ENCODE measurements at places on chromosomes 12 and 14.
A peak's percentile ranks its signal among the peaks of the same experiment; 100 is the strongest.

DNA sequence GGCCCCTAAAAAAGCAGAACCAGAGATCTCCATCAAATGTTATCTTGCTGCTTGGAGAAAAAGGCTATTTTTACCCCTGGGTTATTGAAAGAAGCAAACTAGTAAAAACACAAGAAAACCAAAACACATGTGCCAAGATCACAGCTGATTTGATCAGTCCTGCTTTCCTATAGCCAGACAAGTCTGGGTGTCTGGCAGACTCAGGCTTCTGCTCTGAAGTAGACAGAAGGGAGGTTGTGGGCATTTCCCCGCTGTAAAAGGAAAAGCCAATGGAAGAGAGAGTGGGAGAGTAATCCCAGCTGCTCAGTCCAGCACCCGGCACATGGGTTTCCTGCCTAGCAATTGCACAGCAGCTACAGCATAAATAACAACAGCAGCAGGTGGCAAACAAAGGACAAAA, 177.9 kb downstream of the PHLDA1 start:
- no peak for DNase-seq

GRCh38 chr12:49942921-49943624, 7.5 kb upstream of the AQP2 start:
- DNase-seq, result no peak

DNA sequence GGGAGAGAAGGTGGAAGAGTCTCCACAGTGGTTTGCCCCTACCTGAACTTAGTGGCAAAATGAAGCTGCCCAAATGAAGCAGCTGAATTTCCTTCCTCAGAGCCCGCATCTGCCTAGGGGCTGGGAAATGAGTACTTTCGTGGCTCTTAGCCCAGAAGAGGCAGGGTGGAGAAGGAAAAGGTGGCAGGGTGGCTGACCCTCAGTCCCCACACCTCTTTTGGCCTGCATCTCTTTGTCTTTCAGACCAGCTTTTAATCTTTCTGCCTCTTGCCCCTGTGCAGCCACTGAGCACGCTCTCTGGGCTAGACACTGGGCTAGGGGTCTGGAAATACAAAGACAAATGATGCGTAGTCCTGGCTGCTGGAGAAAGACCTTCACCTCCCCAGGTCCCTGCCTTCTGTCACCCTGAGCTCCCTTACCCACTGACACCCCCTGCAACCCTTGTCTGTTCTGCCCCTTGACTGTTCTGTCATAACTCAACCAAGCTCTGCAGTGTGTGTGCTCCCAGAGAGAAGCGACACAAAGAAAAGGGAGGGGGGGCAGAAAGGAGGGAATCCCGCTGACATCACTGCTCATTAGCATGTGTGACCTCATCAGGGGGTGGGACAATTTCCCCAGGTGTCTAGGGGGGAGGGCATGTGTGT, 371 bp upstream of the REM2 start:
- DNase-seq, result no peak

DNA sequence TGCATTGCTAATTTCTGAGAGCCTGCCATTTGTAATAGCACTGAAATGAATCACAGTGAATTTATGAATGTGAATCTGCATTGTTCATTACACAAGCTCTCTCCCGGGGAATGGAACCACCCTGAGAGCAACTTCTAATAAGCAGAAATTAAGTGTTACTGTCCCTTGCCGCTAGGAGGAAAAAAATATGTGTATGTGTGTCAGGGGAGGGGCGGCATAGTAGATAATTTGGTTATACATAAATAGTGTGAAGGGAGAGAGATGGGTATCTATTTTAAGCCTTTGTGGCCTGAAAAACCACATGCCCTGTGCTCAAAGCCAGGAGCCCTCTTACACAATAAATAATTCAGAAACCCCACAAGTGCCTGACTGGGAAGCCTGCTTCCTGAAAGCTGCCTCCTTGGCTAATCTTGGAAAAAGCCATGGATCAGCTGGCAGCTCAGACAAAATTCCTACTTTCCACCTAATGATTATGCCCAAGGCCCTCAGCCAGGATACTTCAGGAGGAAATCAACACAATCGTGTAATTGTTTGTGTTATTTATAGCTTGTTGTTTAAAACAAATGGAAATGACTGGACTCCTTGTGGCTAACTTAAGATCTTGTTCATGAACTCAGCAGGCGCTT, 366.2 kb upstream of the KITLG start:
- DNase-seq, result peak; percentile 56

DNA sequence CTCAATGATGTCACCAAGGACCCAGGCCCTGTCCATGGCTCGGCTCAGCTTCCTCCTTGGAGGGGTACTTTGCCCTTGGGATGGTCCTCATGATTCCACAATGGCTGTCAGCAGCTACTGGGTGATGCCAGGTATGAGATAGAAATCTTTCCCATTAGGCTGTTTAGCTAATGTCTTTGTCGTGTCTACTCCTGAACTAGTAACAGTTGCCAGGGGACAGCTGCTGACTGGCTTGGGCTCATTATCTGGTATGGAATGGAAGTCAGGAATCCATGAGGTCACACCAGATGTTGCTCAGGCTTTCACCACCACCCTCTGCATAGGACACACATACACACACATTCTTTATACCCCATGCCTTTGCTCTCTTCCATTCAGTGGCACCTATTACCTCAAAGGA, 9.2 kb downstream of the PRPH start:
- DNase-seq, result peak; percentile 21

GRCh38 chr12:29039013-29039412, 110.1 kb upstream of the FAR2 start:
- DNase-seq, result peak; percentile 85

DNA sequence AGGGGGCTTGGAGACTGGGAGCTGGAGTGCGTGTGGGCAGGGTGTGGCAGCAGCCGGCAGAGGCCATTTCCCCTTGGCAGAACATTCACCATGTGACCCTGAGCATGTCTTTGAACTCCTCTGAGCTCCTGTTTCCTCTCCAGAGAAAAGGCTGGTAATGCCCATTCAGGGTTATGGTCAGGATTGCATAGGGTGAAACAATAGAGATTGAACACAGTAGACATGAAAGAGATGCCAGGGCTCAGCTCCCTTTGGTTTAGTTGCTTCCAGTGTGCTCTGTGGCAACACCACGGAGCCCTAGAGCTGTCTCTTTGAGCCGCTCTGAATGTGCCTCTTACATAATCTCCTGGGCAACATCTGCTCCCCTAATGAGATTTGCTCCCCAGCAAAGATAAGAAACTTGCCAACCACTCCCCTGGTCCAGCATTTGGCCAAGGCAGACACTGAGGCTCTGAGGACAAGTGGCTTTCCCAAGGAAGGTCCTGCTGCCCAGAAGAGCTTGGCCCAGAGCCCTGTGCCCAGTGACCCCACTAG, 4.6 kb downstream of the IFI27 start:
- no peak for DNase-seq

- DNase-seq, result no peak
Measured at GRCh38 chr14:21258889-21259787, 10.1 kb downstream of the HNRNPC start.

DNA sequence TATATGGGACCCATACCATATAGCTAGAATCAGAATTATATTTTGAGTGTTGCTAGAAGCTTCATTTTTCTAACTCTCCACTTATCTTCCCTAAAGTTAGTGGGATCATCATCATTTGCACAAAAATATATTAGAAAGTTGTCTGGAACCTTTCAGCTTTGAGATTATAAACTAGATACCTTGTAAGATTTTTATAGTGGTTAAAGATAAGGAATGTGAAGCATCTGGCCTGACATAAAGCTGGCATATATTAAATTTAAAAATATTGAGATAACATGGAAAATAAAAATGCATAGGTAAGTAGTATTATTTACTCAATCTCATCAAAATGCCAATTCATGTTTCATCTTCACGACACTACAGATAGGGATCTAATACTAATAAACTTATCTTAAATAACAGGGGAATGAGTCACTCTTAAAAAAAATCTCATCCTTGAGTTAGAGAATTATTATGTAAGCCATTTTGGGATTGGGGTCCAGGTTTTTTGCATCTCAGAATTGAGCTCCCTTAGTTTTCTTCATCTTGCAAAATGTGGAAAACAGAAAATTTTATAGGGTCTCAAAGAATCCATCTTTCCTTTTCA, 318.5 kb downstream of the KCNC2 start:
- no peak for DNase-seq

DNA sequence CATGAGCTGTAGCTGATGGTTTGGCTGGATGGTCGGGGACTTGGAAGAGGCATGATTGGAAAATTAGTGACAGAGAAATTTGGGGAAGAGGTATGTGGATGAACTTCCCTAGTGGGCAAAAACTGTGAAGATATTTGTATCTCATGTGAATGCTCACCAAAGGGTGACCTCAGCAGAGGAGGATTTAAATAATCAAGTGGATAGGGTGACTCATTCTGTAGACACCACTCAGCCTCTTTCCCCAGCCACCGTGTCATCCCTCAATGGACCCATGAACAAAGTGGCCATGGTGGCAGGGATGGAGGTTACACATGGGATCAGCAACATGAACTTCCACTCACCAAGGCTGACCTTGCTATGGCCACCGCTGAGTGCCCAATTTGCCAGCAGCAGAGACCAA, 60.8 kb upstream of the KRAS start:
- no peak for DNase-seq

DNA sequence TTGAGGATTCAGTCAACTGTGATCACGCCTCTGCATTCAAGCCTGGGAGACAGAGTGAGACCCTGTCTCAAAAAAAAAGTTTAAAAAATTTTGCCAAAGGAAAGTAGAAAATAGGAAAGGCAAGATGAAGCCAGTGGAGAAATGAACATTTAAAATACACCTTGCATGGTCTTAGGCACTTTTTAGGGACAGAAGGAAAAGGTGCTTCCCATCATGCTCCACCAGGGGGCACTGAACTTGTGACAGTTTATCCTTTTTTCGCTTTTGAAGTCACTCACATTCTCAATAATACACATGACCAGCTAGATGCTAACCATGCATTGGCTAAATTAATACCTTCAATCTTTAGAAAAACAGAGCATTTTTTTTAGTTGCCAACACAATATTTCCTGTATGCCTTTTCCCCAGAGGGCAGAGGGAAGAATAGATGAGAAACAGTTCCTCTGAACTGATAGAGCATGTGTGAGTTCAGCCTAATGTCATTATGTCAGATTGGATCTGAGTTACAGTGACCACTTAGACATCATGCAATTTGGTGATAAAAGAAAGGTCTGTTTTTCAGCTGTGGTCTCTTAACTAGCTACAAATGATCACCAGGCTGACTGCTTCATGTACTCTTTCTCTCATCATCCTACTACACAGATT, 221.8 kb upstream of the SSTR1 start:
- no peak for DNase-seq

DNA sequence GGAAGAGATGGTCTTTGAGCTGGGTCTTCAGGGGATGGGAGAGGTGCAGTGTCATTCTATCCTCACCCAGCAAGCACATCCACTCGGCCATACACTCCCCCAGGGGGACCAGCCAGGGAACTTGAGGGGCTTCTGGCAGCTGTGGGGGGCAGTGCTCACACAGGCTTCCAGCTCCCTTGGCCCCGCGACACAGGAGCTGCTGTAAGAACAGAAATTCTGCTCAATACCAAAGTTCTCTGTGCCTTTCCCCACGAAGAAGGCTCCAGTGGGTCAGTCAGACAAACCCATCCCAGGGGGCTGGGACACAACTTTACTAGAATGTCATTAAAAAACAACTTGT, 289.1 kb upstream of the RTL1 start:
- no peak for DNase-seq

DNA sequence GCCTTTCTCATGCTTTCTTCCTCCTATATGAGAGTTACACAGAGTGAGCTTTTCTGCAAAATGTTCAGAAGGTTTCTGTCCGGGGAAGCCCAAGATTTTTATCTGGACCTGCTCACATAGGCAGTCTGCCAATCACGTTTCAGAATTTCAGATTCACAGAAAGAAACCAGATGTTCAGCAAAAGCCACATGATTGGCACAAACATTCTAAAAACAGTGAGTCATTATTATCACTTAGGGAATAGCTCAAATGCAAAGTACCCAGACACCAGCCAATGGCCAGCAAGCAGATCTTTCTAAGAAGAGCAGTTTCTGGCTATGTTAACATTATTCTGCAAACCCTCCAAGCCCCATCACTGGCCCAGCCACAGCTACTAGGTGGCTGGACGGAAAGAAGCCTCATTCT, 1558.5 kb upstream of the TMEM132C start:
- no peak for DNase-seq

DNA sequence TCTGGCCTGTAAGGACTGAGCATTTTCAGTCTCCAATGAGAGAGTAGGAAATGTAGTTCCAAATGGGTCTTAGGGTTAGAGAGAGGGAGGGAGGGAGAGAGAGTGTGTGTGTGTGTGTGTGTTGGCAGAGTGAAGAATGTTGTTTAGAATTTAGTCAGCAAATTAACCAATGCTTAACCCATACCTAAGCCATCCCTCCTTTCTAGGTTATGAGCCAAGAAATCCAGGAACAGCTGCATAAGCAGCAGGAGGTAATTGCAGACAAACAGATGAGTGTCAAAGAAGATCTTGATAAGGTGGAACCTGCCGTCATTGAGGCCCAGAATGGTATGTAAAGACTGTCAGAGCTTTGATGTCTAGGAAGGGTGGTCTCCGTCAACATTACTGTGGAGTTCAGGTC, 56.9 kb downstream of the HSP90AA1 start:
- peak; percentile 50 for DNase-seq

DNA sequence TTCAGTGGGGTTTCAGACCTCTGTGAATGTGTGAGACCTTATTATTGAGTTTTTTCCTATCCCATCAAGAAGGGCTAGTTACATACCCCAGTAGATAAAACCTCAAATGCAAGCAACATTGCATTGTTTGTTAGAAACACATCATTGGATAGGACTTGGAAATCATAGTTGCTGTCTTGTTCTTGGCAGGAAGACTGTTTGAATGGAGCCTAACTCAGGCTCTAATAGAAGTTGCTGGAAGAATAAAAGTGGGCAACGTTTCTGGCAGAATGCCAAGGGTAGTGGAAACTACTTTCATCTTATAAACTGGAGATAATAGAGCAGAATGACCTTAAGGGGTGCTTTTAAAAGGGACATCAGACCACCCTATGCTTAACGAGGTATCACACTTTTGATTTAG, 9.9 kb upstream of the PTHLH start:
- no peak for DNase-seq

DNA sequence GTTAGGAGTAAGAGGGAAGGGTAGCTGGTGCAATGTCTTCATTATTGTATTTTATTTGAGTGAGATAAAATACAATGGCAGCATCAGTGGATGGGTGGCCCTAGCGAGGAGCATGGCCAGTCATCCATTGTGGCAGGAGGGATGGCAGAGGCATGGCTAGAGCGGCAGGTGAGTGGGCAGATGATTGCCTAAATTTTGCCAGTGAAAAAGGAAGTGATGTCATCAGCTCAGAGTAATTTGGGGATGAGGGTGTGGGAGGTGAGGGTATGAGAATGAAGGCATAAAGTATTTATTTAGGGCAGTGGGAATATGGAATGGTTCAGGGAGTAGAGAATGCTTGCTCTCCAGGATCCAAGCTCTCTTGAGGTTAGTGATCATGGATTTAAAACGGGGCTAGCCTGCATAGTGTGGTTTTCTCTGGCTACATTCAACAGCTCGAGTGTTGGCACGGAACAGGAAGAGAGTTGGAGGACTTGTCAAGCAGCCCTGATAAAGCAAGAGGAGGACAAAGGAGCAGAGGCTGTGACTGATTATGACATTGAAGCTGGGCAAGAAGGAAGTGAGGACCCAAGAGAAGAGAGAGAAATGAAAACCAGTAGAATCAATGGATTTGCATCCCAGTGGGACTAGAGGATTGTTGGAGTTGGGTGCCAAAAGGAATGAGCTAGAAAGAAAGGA, 18.7 kb upstream of the SERPINA6 start:
- no peak for DNase-seq

GRCh38 chr14:55324812-55325211, 53.6 kb downstream of the FBXO34 start:
- no peak for DNase-seq

- DNase-seq, result no peak
Measured at GRCh38 chr14:21204167-21205025, 48.5 kb upstream of the OR5AU1 start.

Measured in AG04449 (cell line).